ENCODE measurements at places on chromosomes 12 and 14.

- peak; percentile 46 for DNase-seq
Observed at GRCh38 chr14:86035882-86036281, 505.9 kb downstream of the FLRT2 start.

DNA sequence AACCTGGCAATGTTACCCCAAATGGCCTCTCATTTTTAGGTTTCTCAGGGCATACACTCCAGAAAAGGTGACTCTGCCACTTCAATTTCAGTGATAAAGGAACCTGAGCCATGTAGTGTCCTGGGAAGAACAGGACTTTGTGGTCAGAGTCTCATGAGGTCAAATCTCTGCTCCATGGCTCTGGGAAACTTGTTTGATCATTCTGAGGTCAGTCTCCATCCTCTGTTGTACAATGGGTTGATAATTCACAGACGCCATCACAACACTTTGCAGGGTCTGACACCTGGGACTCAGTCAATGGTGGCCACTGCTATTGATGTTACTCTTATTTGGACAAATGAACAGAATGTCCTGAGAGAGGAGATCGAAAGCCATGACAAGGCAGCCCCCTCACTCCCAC, 31.1 kb upstream of the SMOC1 start:
- no peak for DNase-seq

DNA sequence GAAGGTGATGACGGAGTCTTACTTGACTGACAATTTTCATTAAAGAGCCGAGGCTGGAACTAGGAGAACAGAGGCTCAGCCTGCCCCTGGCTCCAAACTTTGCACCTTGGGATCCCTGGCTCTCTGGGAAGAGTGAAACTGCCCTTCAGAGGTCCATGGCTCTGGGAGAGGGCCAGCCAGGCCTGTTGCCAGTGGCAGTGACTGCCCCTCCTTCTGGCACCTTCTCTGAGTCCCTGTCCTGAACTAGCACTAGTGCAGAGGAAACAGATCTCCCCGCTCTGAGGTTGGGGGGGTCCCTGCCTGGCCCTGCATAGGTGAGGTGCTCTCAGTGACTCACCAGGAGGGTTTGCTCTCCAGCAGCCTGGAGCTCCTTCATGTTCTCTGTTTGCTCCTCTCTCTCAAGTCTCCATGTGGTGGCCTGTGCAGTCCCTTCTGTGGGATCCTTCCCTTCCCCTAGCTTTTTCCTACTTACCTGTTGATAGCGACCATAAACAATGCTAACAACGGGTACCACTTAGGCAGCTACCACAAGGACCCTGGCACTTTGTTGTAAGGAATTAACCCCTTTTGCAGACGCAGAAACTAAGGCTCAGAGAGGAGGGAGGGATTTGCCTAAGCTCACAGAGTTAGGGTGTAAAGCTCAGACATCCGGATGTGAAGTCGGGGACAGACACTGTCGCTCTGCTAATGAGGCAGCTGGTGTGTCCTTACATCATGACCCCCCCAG, 22.4 kb downstream of the FAM222A start:
- no peak for DNase-seq

GRCh38 chr14:105204931-105205672, 24.0 kb upstream of the NUDT14 start:
- no peak for DNase-seq

GRCh38 chr12:94710933-94711332, 60.6 kb upstream of the TMCC3 start:
- peak; percentile 27 for DNase-seq

DNA sequence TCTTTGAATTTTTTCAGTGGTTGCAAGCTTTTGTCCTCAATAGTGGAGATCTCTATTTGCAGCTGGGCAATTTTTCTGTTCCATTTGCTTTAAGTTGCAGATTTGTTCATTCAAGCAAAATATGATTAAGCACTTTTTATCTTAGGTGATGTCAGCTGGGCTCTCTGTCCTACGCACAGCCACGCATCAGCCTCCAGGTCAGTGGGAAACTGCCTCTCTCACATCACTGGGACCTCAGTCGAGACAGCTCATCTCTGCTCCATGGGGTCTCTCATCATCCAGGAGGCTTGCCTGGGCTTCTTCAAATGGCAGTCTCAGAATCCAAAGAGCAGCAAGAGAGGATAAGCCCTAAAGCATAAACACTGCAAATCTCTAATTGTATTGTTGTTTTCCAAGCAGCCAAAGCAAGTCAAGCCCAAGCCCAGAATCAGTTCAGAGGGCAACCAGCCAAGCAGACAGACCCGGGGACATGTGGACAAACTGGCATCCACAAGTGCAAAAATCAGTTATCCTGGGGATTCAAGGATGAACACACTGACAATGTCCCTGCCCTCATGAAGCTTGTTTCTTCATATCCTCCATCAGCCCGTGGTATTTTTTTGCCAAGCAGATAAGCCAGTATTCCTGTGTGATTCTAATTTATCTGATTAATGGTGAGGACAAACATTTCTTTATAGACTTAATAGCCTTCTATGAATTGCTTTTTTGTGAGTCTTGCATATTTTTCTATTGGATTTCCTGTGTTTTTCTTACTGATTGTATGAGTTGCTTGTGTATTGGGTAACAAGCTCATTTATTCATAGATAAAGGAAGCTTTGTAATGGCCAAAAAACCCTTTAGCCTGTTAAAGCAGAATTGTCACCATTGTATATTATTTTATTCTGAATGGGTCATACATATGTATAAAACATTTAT, 262.5 kb downstream of the GXYLT1 start:
- DNase-seq = no peak

DNA sequence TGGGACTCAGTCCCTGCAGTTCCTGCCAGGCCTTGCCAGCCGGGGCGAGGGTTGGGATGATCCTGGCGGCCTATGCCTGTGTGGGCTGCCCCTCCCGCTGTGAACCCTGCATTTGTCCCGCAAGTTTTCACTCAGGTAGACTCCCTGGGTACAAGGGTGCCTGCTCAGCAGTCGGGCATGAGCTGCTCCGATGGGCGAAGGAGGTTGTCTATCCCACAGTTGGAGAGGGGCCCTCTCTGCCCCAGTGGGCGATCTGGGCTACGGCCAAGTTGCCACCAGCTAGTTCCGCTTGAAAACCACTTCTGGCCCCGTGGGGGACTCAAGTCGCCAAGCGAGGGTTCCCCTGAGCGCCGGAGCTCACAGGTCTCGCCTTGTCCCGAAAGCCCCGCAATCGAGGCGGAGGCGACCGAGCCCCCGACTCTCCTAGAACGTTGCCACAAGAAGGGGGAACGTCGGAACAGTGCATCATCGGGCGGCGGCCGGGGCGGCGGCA, 365 bp upstream of the TPI1 start:
- DNase-seq = no peak

DNA sequence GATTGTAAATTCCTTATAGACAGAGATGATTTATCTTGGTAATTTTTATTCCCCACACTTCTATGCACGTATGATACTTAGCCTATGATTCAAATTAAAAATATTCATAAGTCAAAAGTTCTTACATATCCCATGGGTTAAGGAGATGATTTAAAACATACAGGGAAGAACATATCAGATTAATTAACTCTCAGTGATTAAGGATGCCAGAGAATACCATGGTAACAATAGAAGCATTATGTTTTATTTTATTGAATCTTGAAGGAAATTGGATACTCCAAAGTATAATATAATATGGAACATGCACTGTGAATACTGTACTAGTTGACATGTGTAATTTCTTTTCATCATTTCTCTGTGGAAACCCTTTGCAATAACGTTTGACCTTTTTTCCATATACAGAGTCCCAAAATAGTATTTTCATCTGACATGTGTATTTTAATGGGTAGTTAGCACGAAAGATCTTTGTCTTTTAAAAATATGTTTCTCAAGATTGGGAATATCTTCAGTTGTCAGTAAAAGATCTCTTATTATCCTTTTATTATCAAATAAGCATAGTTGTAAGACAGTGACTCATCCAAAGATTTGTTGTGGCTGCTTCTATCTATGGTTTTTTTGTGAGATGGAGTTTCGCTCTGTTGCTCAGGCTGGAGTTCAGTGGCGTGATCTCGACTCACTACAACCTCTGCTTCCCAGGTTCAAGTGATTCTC, 166.7 kb downstream of the RAD51B start:
- DNase-seq = no peak

DNA sequence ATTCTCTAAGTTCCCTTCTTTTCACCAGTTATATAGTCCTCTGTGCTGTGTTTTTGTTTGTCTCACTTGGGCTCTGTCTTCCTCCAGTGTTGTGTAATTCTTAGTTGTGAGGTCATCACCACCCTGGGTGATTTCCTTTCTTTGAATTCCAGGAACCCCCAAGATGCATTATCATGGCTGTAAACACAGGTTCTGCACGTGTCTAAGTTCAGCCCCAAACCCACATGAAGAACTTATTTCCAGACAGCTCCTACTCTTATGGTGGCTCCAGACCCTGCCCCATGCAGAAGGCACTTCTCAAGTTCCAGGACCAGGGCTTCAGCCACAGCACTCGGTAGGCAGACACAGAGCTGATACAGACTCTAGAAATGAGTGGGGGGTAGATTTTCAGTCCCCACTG, 560.5 kb downstream of the BCL11B start:
- no peak for DNase-seq

DNA sequence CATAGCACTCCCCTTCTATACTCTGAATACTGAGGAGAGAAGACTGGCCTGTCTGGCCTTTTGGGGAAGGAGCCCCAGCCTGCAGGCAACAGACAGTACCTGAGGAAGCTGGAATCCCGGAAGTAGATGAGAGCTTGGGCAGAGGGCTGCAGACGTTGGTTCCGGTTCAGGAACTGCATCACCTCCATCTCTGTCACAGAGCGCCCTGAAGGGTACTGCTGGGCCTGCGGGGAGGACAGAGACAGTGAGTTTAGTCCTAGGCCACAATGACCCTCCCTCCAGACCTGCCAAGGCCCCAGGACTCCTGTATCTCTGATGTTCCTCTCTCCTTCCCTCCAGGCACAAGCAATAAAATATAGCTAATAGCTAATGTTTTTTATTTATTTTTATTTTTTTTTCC, 28.4 kb downstream of the TEP1 start:
- no peak for DNase-seq

- DNase-seq = peak; percentile 34
Observed at GRCh38 chr14:69048456-69048855, 69.4 kb upstream of the ACTN1 start.

DNA sequence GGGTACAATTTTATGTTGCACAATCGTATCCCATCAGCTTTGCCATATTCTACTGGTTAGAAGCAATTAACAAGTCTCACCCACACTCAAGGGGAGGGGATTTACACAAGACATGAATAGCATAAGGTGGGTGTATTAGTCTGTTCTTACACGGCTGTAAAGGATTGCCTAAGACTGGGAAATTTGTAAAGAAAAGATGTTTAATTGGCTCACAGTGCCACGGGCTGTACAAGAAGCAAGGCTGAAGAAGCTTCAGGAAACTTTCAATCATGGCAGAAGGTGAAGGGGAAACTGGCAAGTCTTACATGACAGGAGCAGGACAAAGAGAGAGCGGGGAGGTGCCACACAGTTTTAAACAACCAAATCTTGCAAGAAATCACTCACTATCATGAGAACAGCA, 231.8 kb upstream of the AMIGO2 start:
- DNase-seq = no peak

GRCh38 chr14:35122696-35123387, 490 bp downstream of the PRORP start:
- DNase-seq = peak; percentile 11

DNA sequence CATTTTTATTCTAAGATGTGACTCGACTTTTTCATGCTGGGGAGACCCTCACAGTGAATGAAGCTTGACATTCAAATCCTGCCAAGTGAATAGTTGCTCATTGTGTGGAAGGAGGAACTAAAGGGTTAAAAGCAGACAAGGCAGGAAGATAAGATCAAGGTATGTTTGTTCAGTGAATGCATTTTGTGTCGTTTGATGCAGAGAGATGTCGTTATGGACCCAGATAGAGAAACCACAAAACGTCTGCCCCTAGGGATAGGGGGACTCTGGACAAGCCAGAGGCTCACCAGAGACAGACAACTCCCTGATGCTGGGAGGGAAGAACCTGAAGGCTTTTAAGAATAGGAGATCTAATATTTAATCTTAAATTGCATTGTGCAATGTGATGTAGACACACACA, 72.5 kb upstream of the MYL2 start:
- no peak for DNase-seq

DNA sequence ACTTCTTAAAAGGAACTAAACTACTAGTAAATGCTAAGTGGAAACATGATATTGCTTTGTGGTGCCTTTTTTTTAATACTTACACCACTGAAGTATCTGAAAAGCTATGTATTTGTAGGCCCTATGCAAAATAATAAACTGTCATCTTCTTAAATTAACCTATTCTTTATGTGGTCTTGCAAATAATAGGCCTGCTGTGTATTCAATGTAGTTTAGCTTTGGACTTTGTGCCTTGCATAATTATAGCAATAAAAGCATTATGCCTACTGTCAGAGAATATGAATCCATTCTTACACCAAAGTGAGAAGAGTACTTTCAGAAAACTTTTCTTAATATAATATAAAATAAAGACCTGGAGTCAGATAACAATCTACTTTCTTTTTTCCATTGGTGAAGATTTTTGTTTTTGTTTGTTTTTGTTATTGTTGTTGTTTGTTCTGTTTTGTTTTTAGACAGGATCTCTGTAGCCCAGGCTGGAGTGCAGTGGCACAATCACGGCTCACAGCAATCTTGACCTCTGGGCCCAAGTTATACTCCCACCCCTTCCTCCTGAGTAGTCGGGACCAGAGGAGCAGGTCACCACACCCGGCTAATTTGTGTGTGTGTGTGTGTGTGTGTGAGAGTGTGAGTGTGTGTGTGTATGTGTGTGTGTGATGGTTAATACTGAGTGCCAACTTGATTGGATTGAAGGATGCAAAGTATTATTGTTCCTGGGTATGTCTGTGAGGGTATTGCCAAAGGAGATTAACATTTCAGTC, 213.8 kb downstream of the SLC6A15 start:
- no peak for DNase-seq

- DNase-seq = no peak
Observed at GRCh38 chr12:90682398-90682797, 272.6 kb downstream of the CCER1 start.

DNA sequence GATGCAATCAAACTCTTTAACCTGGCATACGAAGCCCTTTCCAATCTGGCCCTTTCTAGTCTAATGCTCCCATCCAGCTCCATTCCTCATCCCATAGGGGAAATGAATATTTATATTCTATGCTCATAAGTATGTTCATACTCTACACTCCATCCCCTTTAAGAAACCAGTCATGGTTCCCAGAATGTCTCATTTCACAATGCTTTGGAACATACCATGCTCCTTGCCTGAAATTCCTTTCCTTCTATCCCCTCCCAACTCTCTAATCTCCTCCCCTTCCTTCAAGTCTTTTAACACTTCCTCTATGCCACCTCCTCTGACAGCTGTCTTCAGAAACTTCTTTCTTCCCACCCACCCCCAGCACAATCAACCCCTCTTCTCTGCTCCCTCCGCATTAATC, 207.0 kb upstream of the CAND1 start:
- DNase-seq = no peak

GRCh38 chr12:66359300-66359699, 57.0 kb downstream of the HELB start:
- DNase-seq = no peak

- DNase-seq = no peak
Observed at GRCh38 chr14:58598804-58599525, 38.8 kb upstream of the DACT1 start.

- no peak for DNase-seq
Observed at GRCh38 chr12:132881818-132882217, 5.6 kb downstream of the CHFR start.
